Activated CD4-positive, alpha-beta T cell treated with anti-CD3 and anti-CD28 coated beads for 36 hours (primary cell): ENCODE measurements at places on chromosomes 5 and 9. TPM values are rescaled to one million over a fixed set of nuclear protein-coding genes. Genes with fewer than 3 reads are reported as not detected.

Gene BTNL8
- not detected for total RNA-seq

Gene FGD3
- total RNA-seq = 66.7 TPM

GRCh38 chr5:76479973-76480667, 77.0 kb downstream of the IQGAP2 start:
- no peak for DNase-seq

- DNase-seq = no peak
Measured at GRCh38 chr5:178757049-178757809, 26.8 kb upstream of the ZNF354A start.

GRCh38 chr9:93049491-93049890, 9.0 kb upstream of the SUSD3 start:
- DNase-seq = no peak

GRCh38 chr5:150644514-150644913, 4.1 kb downstream of the SYNPO start:
- no peak for DNase-seq

DNA sequence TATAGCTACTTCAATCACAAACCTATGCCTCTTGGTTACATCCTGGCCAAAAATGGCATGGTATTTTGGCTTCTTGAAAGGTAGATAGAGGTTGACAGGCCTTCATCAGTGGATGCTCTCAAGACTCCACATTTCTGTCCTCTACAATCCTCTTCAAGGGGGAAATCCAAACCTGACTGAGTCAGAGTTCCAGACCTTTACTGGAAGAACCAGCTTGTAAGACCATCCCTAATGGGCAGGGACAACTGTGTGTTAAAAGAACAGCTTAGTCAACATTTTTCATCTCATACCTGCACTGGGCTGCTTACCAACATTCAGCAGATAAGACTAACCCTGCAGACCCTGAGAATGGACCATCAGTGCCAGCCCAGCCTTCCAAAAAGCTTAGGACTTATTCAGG, 155.7 kb downstream of the CDK5RAP2 start:
- DNase-seq = no peak
